GM03348 (cell line): ENCODE measurements at places on chromosomes 7 and 10.

DNA sequence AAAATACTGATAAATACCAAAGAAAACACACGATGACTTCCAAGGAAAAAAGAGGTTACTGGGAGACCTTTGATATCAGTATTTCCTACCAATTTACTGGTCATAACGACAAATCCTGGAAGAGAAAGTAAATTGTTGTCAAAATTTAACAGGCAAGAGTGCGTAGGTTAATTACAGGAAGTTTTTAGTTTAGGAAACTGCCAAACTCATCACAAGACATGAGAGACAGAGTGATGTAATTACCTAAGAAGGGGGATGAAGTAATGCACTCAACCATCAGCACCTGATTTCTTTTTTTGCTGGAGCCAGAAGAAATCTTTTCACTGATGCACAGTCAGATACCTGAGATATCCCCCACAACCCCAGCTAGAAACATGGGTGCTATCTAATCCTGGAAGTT is 16.8 kb downstream of the MACC1 start:
- no peak for DNase-seq

GRCh38 chr10:63021225-63021624 is 111.9 kb upstream of the NRBF2 start:
- no peak for DNase-seq

DNA sequence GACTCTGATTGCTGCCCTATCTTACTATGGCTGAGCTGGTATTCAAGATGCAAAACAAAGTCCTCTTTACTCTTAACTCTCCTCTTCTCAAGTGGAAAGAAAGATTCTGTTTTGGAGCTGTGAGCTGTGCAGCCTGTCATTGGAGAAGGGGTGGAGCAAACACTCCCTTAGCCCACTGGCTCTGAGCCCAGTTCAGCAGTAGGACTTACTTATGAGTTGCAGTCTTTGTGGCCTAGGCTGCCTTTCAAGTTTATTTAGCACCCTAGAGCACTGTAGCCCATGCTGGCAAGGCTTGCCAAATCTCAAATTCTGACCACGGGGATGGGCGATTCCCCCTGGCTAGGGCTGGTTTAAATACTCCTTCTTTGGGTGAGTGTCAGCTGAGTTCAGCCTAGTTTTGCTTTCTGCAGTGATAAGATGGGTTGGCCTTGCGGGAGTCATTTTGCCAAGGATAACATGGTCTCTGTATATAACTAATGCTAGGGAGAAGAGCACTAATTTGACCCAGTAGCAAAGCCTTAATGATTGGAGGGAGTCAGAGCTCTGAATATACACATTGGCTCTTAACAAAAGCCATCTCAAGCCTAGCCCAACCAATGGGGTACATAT is 110.2 kb downstream of the MYO3A start:
- no peak for DNase-seq

- no peak for DNase-seq
Measured at GRCh38 chr7:98168904-98169621, 42.2 kb upstream of the BHLHA15 start.

- DNase-seq, result peak; percentile 63
Measured at GRCh38 chr10:23096802-23097549, 1.6 kb downstream of the MSRB2 start.
